ENCODE measurements at places on chromosomes 7 and 10.

DNA sequence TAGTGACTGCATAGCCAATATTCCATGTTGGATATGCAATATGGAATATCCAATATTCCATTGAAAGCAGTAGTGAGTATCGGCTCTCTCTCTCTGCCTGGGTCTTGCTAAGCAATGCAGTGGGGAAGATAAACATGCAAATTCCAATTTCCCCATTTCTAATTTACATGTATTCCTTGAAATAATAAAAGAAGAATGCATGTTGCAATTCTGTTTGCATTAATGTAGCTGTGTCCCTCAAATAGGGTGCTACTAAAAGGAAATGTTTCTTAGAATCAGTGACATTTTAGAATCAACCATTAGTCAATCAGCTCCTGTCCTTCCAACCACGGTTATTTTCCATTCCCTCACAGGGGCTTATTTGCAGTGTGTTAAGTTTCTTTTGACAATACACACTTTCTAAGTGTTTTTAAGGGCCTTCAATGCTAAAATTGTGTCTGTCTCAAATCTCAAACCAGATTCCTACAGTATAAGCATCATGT, 46.7 kb downstream of the AFAP1L2 start:
- no peak for DNase-seq

GRCh38 chr7:65390588-65390987, 16.9 kb downstream of the ZNF92 start:
- DNase-seq = no peak

DNA sequence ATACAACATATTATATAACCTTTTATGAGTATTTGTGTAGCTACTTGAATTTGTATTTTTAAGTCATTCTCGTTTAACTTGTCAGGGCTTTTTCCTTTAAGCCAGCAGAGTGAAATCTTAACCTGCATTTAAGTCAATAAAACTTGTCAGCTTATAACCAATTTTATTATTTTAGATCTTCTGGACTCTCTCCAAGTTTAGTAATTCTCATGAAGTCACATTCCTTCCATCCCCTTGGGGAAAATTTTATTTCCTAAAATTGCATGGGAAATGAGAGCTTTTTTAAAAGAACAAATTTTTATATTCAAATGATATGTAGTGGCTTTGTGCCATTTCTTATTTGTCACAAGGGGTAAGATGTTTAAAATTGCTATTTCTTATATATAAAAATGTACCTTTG, 74.0 kb downstream of the SEPTIN7 start:
- no peak for DNase-seq

GRCh38 chr7:101779267-101779666, 38.2 kb upstream of the CUX1 start:
- no peak for DNase-seq

DNA sequence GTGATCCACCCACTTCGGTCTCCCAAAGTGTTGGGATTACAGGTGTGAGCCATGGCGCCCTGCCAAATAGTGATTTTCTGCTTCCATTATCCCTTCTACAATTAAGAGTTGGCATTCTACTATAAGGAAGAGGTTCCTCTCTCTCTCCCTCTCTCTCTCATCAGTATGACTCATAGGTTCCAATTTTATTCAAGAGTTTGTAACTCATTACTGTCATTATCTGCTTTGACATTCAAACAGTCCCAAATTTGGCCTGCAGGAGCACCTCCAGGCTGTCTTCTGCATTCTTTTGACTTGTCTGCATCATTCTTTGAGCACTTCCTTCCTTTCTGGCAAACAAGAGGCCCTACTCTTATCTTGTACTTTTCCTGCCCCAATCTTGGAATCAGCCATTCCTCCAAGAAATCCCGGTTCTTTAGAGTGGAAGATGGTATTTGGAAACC, 33.2 kb upstream of the CALU start:
- DNase-seq = no peak

- DNase-seq = no peak
These were observed 35.1 kb upstream of the GARS1 start for GRCh38 chr7:30559611-30560010.

GRCh38 chr7:81903115-81903514, 133.3 kb upstream of the HGF start:
- no peak for DNase-seq

- no peak for DNase-seq
These were observed 1.8 kb upstream of the CAV2 start for GRCh38 chr7:116497708-116498107.

GRCh38 chr10:122553341-122553740, 7.2 kb upstream of the DMBT1 start:
- no peak for DNase-seq

DNA sequence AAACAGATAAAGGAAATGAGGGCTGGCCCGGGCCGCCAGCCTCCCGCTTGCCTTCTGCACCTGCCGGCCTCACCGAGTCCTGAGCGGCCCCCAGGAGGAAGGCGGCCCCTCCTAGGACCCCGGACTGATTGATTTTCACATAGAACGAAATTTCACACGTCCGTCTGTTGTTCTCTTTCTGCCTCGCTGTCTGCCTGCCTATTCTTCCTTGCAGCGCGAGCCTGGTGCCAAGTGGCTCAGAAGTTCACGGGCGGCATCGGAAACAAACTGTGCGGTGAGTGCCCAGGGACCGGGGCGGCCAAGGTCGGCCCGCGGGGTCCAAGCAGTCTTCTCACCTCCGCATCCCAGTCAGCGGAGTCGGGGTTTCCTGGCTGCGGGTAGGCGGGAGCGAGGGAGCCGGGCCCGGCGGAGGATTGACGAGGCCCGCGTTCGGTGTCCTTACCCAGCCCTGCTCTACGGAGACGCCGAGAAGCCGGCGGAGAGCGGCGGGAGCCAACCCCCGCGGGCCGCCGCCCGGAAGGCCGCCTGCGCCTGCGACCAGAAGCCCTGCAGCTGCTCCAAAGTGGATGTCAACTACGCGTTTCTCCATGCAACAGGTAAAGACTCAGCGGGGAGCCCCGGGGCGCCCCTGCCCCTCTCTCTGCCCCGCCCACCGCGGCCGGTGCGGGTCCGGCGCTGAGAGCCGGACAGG, 967 bp downstream of the GAD2 start:
- no peak for DNase-seq

GRCh38 chr10:10617686-10618085, 400.0 kb upstream of the CELF2 start:
- no peak for DNase-seq

- no peak for DNase-seq
These were observed 4.2 kb upstream of the TCAF1 start for GRCh38 chr7:143906151-143906550.

DNA sequence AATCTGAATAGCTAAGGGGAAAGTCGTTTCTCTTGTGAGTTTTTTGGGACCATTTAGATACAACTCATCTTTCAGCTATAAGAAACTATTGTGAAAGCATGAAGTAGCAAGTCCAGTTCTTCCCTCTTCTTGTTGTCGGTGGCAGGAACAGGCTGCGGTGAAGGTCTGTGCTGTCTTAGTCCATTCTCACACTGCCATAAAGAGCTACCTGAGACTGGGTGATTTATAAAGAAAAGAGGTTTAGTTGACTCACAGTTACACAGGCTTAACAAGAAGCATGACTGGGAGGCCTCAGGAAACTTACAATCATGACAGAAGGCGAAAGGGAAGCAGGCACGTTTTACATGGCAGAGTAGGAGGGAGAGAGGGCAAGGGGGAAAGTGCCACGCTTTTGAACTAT, 261.8 kb downstream of the GATA3 start:
- DNase-seq = no peak

DNA sequence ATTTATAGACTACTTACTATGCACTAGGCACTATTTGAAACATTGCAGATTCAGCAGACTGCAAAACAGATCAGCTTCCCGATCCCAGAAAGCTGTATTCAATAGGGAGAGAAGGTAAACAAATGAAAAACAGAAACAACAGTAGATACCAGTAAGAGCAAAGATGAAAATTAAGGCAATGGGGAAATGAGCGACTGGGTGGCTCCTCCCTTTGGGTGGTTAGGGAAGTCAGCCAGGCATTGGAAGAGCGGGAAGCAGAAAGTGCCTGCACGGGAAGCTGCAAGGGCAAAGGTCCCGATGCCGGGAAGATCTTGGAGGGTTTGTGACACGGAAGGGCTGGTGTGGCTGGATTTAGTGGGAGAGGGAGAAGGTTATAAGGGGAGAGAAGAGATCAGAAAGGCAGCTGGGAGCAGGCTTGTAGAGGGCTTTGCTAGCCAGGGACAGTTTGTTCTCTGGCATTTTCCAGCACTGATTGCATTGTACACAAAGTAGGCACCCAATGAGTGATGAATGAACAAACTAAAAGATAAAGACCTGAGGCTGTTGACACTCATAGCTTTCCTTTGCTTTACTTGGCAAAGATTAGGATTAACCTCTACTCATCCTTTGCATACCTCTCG, 67.8 kb downstream of the NAMPT start:
- DNase-seq = no peak

DNA sequence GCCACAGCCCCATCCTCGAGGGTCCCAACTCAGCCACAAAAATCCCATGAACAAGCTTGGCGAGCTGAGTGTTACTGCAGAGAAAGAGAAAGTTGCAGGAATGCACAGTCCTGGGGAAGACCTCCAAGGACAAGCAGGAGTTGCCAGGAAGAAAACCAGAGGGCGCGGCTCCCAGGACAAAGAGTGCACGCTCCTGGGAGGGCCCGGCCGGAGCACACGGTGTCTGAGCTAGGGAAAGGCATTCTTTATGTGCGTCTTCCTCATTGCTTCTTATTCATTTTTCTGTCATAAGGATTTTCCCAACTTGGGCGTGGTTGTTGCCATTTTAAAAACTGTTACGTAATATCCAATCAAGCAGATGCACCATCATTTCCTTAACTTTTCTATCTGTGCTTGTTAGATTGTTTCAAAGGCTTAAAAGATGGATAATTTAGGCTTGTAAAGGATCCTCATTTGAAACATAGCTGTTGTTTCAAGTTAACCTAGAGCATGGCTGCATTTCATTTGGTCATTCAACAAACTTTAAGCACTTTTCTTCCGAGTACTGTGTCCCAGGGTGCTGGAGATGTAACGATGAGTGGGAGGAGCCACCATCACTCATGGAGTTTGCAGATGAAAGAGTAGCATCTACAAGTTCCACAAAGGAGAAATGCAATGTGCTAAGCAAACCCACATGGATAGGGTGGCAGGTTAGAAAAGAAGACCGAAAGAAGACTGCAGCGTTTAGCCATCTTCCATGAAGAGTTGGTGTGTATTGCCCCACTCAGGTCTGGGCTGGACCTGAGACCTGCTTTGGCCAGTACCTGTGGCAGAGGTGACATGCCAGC, 5.6 kb upstream of the CNPY1 start:
- no peak for DNase-seq

- no peak for DNase-seq
These were observed 95.6 kb downstream of the SNX13 start for GRCh38 chr7:17844514-17845196.

DNA sequence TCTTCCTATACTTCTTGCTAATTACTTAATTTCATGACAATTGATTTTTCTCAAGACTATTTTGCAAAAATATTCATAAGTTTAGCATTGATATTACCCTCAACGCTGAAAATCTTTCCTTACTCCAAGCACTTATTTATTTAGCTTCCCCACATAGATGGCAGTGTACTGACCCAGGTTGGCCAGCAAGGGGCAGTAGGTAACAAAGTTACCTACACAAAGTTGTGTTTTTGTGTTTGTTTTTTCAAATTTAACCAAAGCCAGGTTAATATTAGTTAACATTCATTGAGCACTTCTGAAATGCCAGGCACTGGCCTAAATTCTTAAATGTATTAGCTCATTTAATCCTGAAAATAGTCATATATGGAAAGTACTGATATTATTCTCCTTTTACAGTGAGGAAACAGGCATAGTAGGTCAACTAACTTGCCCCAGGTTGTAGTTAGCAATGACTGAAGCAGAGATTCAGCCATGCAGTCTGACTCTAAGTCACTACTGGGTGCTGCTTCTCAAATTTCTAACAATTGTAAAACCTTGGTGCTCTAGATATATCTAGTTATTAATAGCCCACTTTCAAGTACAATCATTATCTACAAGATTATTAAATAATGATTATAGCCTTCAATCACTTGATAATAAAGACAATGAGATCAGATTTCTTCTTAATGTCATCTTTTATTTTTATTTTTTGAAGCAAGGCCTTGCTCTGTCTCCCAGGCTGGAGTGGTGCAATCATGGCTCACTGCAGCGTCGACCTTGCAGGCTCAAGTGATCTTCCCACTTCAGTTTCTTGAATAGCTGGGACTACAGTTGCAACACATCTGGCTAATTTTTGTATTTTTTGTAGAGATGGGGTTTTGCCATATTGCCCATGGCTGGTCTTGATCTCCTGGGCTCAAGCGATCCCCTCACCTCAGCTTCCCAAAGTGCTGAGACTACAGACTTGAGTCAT, 5.8 kb upstream of the GGCT start:
- no peak for DNase-seq

DNA sequence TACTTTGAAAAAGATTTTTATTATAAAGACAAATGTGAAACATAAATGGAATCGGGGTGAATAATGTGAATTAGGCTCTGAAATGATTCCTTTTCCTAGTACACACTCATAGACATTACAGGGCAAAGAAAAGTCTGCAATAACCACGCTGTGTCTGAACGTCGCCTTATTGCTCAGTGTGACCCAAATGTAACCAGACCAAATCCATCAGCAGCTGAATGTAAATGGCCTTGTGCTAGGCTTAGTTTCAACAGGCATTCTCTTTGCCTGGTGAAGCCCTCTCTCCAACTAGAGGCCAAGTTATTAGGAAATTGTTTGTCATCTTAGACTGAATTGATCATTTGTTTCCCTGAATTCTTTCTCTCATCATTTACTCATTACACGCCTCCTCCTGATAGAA, 225.5 kb downstream of the CHCHD3 start:
- DNase-seq = no peak

DNA sequence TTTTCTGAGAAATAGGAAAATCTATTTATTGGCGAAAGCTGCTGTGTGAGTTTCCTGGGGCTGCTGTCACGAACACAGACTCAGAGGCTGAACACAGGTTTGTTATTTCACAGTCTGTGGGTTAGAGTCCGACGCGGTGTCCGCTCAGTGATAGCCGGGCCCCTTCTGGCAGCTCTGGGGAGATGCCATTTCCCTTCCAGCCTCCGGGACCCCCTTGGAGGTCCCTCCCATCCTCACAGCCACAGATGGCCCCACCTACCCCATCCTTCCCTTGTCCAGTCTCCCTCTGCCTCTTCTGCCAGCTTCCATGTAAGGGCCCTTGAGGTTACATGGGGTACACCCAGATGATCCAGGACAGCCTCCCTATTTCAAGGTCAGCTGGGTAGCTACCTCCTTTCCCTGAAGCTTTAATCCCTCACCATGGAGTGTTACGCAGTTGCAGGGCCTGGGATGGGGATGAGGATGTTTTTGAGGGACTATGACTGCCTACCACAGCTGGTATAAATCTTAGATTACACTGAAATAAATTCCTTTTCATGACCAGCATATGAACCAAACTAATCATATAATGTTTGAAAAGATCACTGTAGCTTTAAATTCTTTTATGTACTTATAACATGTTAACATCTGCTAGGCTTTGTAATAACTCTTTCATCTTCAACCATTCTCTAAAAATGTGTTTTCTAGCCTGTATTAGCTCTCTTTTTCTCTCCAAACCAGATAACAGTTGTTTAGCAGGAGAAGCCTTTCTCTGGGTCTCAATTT, 98.5 kb downstream of the WDR37 start:
- no peak for DNase-seq

GRCh38 chr7:117019287-117019686, 66.0 kb downstream of the ST7 start:
- DNase-seq = no peak

GRCh38 chr10:14952851-14953423, 959 bp downstream of the DCLRE1C start:
- no peak for DNase-seq
